ENCODE measurements at places on chromosomes 16 and 17. TPM values are rescaled to one million over a fixed set of nuclear protein-coding genes. Genes with fewer than 3 reads are reported as not detected.
A peak's percentile ranks its signal among the peaks of the same experiment; 100 is the strongest.

GRCh38 chr17:44120851-44121605 lies 2.4 kb downstream of the HDAC5 start:
- DNase-seq, result no peak

- no peak for DNase-seq
These were observed 331.5 kb downstream of the CBLN1 start for GRCh38 chr16:48950184-48950583.

DNA sequence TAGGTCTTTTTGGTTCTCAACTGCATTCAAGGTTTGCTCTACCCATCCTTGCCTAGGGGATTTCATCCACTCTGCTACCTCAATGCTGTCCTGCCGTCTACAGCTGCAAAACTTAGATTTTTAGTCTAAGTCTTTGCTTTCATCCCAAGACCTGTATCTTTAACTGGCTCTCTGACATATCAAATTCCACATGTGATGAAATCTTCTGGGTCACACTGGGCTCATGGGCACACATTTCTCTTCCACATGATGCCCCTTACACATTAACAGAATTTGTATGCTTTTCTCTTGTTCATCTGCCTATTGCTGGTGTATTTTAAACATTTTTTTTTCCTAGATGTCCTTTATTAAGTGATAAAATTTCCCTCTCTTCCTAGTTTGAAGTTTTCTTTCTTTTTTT lies 39.6 kb downstream of the MAF start:
- DNase-seq, result no peak

DNA sequence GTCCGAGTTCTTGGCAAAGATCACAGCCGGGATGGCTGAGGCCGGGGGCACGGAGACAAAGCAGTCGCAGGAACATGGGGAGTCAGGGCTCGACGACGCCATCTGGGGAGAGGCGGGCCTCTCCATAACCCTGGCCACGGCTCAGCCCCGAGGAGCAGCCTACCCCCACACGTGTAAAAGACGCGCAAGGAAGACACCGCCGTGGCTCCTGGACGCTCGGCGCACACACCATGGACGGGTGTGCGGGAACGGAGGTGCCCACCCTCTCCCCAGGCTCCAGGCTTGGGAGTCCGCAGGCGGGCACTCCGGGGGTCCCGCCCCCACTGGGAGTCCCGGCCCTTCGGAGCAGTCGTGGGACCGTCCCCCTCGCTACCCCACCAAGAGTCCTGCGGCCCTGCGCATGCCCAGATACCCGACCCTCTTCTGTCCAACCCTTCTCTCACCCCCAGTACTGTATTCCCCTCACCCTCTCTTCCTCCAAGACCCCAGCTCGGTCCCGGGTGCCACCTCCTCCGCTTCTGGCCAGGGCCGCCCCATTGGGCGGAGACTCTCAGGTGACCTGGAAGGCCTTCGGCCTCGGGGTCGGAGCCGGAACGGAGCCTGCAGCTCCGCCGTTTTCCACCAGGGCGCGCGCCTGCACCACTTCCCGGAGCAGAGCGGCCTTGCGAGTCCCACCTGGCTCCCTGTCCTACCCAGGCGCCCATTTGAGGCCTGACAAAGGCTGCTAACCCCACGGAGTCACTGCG lies at the start of gene SCRN2:
Gene SCRN2, minus strand, starts transcription at position 532 of the 746 bp plus-strand sequence. Its CDS starts 430 bp downstream, at position 102.
- DNase-seq, result peak; percentile 94

DNA sequence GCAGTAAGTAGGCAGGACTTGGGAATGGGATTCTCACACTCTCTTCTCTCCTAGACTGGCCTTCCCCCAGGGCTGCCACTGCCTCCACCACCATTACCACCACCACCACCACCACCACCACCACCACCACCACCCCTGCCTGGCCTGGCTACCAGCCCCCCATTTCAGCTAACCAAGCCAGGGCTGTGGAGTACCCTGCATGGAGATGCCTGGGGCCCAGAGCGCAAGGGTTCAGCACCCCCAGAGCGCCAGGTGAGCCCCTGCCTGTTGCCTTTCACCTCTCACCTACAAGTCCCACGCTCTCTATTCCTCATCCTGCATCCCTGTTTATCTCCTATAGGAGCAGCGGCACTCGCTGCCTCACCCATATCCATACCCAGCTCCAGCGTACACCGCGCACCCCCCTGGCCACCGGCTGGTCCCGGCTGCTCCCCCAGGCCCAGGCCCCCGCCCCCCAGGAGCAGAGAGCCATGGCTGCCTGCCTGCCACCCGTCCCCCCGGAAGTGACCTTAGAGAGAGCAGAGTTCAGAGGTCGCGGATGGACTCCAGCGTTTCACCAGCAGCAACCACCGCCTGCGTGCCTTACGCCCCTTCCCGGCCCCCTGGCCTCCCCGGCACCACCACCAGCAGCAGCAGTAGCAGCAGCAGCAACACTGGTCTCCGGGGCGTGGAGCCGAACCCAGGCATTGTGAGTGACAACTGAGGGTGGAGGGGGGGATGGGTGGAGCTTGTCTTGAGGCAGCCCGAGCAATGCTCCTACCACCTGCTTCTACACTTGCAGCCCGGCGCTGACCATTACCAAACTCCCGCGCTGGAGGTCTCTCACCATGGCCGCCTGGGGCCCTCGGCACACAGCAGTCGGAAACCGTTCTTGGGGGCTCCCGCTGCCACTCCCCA lies 7.9 kb upstream of the TMEM88 start:
- peak; percentile 52 for DNase-seq

- DNase-seq, result no peak
These were observed 554.7 kb downstream of the RBFOX1 start for GRCh38 chr16:7887316-7887715.

DNA sequence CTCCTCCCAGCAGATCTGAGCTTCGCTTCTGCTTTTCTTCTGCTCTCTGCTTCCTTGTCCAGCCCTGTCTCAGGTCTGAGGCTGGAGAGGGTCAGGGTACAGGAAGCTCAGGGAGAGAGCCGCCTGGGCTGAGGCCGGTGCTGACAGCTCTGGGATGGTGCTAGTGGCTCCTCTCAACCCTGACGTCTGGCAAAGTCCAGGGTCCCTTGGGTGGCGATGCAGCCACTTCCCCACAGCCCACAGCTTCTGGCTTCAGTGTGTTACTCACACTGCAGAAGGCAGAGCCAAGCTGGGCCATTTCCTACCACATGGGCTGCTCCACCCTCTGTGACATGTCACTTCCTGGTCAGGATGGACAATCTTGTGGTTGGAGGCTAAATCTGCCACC lies at the start of gene CD300C:
Gene CD300C, minus strand, starts transcription at position 273 of the 388 bp plus-strand sequence. CDS start 333 bp downstream, outside the sequence.
- no peak for DNase-seq

GRCh38 chr16:12318661-12319427 lies 342.3 kb downstream of the SNX29 start:
- DNase-seq, result no peak

DNA sequence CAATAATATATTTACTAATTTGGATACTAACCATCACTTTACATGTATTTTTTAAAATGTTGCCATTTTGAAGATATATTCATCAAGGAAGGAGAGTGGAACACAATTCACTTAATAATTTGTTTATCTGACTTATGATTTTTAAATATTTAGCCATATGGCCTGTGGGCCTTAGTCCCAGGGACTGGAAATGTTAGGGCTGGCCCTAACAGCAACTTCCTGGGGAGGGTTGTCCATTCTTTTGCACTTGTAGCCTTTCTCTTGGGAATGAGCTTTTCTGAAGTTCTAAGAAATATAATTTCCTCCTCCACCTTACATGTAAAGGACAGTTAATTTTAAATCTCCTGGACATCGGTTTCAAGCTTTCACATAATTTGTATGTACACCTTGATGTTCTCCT lies 27.7 kb upstream of the WSB1 start:
- DNase-seq, result no peak

DNA sequence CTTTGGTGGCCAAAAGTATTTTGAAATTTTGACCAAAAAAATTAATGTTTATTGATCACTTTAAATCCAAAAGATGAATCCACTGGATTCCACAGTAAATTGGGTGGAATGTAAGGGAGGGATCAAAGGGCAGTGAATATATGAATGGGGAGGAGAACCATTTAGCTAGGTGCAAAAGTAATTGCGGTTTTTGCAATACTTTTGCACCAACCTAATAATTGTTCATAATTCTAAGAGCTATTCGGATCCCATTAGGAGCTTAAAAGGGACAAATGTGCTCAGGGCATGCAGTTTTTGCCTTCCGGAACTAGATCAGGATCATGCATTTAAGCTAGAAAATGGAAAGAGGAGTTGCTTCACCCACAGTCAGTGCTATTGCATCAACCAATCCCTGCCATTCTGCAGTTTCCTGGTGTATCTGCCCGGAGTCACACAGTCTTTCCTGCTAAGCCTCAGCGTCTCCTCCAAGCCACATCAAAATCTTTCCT lies at the start of gene LPO:
Gene LPO, plus strand, starts transcription at position 438 of the 488 bp plus-strand sequence. CDS start 4,396 bp downstream, outside the sequence.
- DNase-seq, result no peak

GRCh38 chr17:47660064-47660492 lies 10.4 kb downstream of the KPNB1 start:
- DNase-seq, result no peak

- DNase-seq, result no peak
These were observed 25.1 kb downstream of the ALDH3A2 start for GRCh38 chr17:19673623-19674022.

DNA sequence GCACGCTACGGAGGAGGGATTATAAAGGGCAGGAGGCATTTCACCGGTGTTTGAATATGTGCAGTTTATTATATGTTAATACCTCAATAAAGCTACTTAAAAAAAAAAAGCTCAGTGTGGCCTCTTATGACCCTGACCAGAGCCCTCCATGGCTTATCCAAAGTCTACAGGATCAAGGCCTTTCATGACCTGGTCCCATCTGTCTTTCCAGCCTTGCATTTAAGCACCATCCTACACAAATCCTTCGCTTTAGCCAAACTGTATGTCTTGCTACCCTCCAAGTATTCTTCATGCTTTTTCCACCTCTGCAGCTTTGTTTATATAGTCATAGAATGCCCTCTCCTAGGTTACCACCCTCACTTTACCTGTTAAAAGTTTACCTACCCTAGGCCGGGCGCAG lies 6.5 kb downstream of the MFSD6L start:
- no peak for DNase-seq

DNA sequence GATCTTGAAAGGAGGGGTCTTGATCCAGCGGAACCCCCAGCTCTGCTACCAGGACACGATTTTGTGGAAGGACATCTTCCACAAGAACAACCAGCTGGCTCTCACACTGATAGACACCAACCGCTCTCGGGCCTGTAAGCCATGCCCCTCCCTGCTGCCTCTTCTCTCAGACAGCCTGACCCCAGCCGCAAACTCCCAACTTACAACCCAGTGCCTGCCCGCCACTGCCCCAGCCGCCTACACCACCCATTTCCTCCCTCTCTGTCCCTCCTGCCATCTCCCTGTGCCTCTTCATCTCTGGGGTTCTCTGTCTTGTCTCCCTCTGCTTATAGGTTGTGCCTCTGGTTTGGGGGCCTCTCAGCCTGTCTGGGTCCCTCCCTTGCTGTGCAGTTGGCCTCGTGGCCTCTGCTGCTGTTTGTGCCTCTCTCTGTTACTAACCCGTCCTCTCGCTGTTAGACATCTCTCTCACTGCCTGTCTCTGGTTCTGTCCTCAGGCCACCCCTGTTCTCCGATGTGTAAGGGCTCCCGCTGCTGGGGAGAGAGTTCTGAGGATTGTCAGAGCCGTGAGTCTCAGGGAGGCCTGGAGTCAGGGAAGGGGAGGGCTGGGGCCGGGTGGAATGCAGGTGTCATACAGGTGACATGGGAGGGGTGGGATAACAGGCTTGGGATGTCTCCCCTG lies 9.6 kb downstream of the ERBB2 start:
- no peak for DNase-seq

DNA sequence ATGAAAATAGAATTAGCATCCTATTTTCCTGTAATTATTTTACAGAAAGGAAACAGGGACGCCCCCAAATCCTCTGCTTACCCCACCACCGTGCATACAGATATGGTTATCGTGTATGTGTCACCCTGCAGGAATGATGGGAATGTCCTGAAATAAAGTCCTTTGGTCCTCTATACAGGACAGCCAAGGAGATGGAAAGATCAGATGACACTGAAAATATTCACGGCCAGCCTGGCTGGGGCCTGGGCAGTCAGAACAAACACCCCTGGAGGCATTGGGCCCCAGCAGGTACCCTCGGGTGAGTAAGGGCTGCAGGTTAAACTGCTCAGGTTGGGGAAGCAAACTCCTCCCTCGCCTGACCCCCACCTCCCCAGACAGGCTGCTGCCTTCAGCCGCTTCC lies 368.0 kb downstream of the FOXL1 start:
- DNase-seq, result no peak

- DNase-seq, result no peak
These were observed 33.2 kb downstream of the IRX6 start for GRCh38 chr16:55357241-55357640.

GPRC5C gene
- total RNA-seq, result 63.9 TPM

SLC22A31 gene
- not detected for total RNA-seq

NOG gene
- total RNA-seq, result not detected

ZFP90 gene
- total RNA-seq, result 43.7 TPM

PRCD gene
- total RNA-seq, result 2.3 TPM

CCL8 gene
- 0.32 TPM for total RNA-seq

CDH15 gene
- not detected for total RNA-seq

CDH16 gene
- not detected for total RNA-seq

CPSF4L gene
- total RNA-seq, result not detected

NXPH3 gene
- 3.3 TPM for total RNA-seq

KRT23 gene
- total RNA-seq, result 0.41 TPM
